GOT3 (cell line): ENCODE measurements at places on chromosomes 4 and X.

- no peak for DNase-seq
These were observed 96.4 kb downstream of the FAM13A start for GRCh38 chr4:88960576-88960975.

DNA sequence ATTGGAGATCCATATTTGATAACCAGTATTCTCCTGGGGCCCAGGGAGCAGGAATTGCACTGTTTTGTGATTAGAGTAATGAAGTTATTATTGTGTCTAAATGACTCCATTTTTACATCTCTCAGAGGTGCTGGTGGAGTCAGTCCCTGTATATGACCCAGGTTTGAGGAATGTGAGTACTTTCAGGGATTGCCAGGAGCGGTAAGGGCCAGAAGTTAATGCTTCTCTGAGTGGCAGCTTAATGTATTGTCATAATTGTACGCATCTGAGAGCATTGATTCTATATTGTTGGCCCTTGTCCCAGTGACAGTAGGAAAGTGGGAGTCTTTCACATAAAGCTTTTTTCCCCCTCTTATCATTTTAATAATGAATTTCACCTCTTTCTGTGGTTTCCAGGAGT lies 146.2 kb downstream of the GATB start:
- no peak for DNase-seq

GRCh38 chrX:8273451-8273895 lies 102.4 kb upstream of the VCX2 start:
- DNase-seq = no peak

DNA sequence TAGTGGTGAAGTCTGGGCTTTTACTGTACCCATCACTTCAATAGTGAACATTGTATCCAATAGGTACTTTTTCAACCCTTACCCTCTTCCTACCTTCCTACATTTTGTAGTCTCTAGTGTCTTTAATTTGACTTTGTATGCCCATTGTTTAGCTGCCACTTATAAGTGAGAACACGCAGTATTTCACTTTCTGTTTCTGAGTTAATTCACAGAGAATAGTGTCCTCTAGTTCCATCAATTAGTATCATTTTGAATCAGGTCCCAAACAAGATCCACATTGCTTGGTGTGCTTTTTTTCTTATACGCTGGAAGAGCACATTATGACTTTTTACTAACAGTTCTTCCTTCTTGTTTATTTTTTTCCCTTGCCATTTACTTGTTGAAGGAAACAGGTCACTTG lies 176.0 kb upstream of the WDFY3 start:
- DNase-seq = no peak

DNA sequence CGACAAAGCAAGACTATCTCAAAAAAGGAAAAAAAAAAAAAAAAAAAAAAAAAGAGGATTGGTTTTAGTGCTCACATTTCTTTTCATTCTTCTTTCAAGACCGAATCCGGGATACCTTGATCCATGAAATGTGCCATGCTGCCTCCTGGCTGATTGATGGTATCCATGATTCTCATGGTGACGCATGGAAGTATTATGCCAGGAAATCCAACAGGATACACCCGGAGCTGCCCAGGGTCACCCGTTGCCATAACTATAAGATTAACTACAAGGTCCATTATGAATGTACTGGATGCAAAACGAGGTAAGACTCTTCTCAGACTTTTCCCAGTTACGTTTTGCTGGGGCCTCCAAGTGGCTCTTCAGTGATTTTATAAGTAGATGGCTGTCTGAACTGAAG lies 6.1 kb downstream of the CXCR3 start:
- no peak for DNase-seq
